ENCODE measurements at places on chromosomes 2 and 18. TPM values are rescaled to one million over a fixed set of nuclear protein-coding genes. Genes with fewer than 3 reads are reported as not detected.

GRCh38 chr18:31776093-31776492 lies 15.4 kb upstream of the SLC25A52 start:
- DNase-seq, result no peak
- no peak overlapping the region for H3K27ac ChIP-seq
- peaks cover 8% of the 10 kb centered on the region for H3K4me1 ChIP-seq
- no peaks in the 10 kb centered on the region for H3K27me3 ChIP-seq
- no peak overlapping the region for H3K4me3 ChIP-seq

DNA sequence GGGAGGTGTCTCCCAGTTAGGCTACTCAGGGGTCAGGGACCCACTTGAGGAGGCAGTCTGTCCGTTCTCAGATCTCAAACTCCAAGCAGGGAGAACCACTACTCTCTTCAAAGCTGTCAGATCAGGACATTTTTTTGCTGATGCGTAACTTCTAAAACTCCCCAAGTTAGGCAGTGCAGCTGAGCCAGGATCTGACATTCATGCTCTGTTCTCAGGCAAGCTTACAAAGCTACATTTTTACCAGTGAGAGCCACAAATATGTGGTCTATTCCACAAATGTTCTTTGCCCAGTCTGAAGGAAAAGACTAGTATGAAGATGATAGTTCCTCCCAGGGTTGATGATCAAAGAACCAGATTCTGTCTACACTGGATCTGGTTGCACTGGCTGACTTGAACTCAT lies 184.1 kb downstream of the MTCL1 start:
- no peaks in the 10 kb centered on the region for H3K36me3 ChIP-seq
- no peak overlapping the region for H3K4me3 ChIP-seq
- no peaks in the 10 kb centered on the region for H3K4me1 ChIP-seq
- H3K27ac ChIP-seq, result no peak overlapping the region

DNA sequence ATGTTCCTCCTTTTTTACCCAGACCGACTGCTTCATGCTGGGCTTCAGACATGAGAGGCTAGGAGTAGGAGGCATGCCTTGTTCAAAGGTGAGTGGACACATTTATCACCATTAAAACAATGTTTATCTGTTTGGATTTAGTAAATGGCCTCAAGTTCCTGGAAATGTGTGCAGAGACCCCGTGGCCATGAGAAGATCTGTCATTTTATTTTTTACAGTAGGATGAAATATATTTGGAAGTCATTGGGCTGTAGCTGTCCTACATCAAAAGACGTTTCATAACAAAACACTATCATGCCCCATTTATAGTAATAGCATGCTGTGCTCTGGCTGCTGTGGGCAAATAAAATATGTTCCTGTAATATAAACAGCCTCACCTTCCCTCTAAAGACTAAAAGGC lies 403.9 kb upstream of the TNP1 start:
- no peak for DNase-seq
- H3K36me3 ChIP-seq, result no peaks in the 10 kb centered on the region
- H3K4me1 ChIP-seq, result no peaks in the 10 kb centered on the region
- no peaks in the 10 kb centered on the region for H3K27me3 ChIP-seq
- H3K27ac ChIP-seq, result no peak overlapping the region

GRCh38 chr2:113857464-113857863 lies 32.4 kb upstream of the ACTR3 start:
- H3K27me3 ChIP-seq, result no peaks in the 10 kb centered on the region
- no peak overlapping the region for H3K4me3 ChIP-seq
- H3K4me1 ChIP-seq, result no peaks in the 10 kb centered on the region
- no peak overlapping the region for H3K27ac ChIP-seq

C1GALT1C1L gene
- not detected for total RNA-seq

MTERF4 gene
- total RNA-seq, result 19.7 TPM

DNA sequence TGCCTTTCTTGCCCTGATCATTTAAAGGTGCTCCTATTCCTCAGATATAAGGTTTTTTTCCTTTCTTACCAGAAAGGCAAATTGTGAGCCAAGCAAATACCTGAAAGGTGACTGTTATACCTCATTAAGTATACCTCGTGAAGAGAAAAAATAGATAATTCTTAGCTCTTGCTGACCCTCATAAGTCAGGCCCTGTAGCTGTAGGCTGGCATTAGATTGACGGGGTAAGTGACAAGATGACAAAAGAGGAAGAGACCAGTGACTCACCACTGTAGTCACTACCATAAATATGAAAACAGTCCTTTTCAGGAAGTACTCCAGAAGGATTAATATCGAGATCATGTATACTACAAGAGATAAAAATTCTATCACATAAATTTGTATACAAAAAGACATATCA lies 104.6 kb downstream of the PTPN4 start:
- H3K36me3 ChIP-seq, result no peaks in the 10 kb centered on the region
- no peak overlapping the region for H3K27ac ChIP-seq
- H3K4me3 ChIP-seq, result no peak overlapping the region
- no peak for DNase-seq
- no peaks in the 10 kb centered on the region for H3K4me1 ChIP-seq

RFX8 gene
- not detected for total RNA-seq

DNA sequence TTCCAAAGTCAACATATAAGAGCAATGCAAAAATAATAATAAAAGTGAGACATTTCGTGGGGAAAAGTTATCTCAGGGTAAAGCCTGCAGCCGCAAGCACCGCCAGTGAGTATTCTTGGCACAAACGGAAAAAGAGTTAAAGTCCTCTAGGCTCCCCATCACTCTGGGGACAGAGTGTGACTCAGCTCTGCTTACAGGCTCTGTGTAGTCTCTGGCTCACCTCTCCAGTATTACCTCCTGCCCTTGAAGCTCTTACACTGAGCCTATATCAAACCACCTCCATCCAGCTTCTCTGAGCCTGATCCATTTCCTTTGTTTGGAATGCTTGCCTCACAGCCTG lies 55.5 kb downstream of the MTHFD2 start:
- H3K27ac ChIP-seq, result no peak overlapping the region
- DNase-seq, result peak; percentile 1
- H3K4me1 ChIP-seq, result no peaks in the 10 kb centered on the region
- H3K36me3 ChIP-seq, result no peaks in the 10 kb centered on the region
- no peak overlapping the region for H3K4me3 ChIP-seq

DNA sequence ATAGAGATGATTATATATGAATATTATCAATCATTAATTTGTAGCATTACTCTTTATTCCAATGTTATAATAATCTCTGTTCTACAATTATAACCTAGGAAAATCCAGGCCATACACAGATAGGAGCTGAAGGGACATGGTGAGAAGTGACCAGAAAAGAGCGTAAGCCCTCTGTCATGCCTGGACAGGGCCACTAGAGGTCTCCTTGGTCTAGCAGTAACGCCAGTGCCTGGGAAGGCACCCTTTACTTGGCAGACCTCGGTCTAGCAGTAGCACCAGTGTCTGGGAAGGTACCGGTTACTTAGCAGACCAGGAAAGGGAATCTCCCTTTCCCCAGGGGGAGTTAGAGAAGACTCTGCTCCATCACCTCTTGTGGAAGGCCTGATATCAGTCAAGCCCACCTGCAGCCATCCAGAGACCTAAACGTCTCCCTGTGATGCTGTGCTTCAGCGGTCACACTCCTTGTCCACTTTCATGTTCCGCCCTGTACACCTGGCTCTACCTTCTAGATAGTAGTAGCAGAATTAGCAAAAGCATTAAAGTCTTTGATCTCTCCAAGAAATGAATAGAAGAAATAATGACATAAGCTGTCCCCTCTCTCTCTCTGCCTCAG lies 447.5 kb upstream of the FSIP2 start:
- H3K27ac ChIP-seq, result no peak overlapping the region
- H3K4me1 ChIP-seq, result no peaks in the 10 kb centered on the region
- no peaks in the 10 kb centered on the region for H3K36me3 ChIP-seq
- DNase-seq, result peak; percentile 51
- H3K4me3 ChIP-seq, result no peak overlapping the region

DNA sequence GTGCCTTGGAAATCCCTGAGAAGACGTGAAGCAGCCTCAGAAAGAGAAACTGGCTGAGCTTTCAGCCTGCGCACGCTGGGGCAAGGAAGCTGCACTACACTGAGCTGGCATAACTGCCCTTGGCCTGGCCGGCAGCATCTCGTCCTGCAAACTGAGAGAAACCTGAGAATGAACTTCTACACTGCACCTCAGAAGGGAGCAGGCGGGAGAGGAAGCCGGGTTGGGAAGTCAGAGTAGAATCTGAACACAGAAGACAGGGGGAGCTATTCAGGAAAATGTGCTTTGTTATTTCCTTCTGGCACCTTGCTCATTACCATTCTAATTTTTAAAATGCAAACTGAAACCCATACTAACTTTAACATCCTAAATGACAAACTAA lies 70.9 kb downstream of the ZEB2 start:
- H3K27ac ChIP-seq, result peak overlapping the region; percentile 3
- no peak for DNase-seq
- no peak overlapping the region for H3K4me3 ChIP-seq
- H3K4me1 ChIP-seq, result no peaks in the 10 kb centered on the region

DNA sequence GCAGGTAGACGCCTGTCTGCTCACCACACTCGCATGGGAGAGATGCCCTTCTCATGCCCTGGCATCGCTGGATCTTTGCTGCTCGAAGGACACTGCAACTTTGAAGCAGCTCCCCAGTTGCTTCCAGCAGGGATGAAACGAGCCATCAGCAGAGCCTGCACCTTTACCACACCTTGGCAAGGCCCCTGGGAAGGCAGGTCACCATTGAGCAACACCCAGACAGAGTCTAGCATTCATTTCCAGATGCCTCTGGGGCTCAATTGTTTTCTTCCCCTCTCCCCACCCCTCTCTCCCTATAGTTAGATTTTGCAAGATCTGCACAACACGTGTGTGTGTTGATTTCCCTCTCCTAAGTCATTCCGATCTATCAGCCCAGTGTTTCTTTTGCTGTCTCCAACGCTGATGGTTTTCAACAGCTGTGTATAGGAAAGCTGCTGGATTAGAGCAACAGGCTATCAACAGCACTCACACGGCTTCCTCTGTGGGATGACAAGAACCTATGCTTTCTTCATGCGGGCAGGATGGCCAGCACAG lies 25.6 kb upstream of the INHBB start:
- no peaks in the 10 kb centered on the region for H3K27me3 ChIP-seq
- DNase-seq, result no peak
- no peak overlapping the region for H3K27ac ChIP-seq
- H3K36me3 ChIP-seq, result no peaks in the 10 kb centered on the region
- H3K4me3 ChIP-seq, result no peak overlapping the region

- no peak overlapping the region for H3K4me3 ChIP-seq
- H3K27me3 ChIP-seq, result no peaks in the 10 kb centered on the region
- H3K36me3 ChIP-seq, result no peaks in the 10 kb centered on the region
- H3K4me1 ChIP-seq, result no peaks in the 10 kb centered on the region
- no peak for DNase-seq
- no peak overlapping the region for H3K27ac ChIP-seq
These were observed 187.1 kb downstream of the ACTR3 start for GRCh38 chr2:114076961-114077360.

- H3K27ac ChIP-seq, result no peak overlapping the region
- H3K27me3 ChIP-seq, result no peaks in the 10 kb centered on the region
- no peak for DNase-seq
- H3K4me3 ChIP-seq, result no peak overlapping the region
These were observed 12.2 kb upstream of the BOD1L2 start for GRCh38 chr18:57134618-57135135.

DNA sequence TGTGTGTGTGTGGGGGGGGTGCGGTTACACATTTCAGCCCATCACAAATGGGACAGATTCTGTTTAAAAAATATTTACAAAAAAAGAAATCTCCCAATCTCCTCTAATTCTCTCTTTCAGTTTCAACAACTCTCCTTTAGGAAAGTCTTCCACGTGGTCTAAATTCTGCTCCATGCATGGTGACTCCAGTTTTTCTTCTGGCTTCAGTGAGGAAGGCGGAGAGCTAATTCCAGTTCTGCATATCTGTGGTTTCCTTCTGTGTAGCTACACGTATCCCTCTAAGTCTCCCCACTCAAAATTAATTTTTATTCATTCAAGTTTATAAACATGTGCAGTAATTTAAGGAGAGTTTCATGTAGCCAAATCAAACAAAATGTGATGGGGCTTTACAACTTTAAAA lies 111.6 kb downstream of the SLC4A3 start:
- DNase-seq, result no peak

- H3K27ac ChIP-seq, result no peak overlapping the region
- H3K4me1 ChIP-seq, result no peaks in the 10 kb centered on the region
- H3K4me3 ChIP-seq, result no peak overlapping the region
These were observed 239.0 kb upstream of the APCDD1 start for GRCh38 chr18:10215446-10215845.

GPR17 gene
- total RNA-seq, result not detected

GRCh38 chr2:17413036-17413435 lies 105.2 kb downstream of the RAD51AP2 start:
- H3K27me3 ChIP-seq, result no peaks in the 10 kb centered on the region
- no peak for DNase-seq
- no peaks in the 10 kb centered on the region for H3K36me3 ChIP-seq
- no peaks in the 10 kb centered on the region for H3K4me1 ChIP-seq
- H3K27ac ChIP-seq, result no peak overlapping the region

DNA sequence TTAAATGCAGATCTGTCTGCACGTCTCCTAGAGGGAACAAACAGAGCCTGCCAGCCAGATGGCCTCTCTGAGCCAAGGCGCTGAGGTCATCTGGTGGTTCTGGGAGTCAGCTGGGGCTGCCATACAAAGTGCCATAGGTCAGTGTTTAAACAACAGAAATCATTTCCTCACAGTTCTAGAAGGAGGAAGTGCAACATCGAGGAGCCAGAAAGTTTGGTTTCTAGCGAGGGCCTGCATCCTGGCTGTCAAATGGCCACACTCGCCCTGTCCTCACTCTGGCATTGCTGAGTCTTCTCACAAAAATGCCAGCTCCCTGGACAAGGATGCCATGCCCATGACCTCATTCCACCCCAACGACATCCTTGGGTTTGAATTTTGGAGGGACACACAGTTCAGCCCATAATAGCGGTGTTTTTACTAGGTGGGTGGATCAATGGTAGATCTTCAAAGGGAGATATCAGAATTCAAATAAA lies 59.6 kb downstream of the MYT1L start:
- no peak overlapping the region for H3K27ac ChIP-seq
- H3K4me3 ChIP-seq, result no peak overlapping the region
- no peaks in the 10 kb centered on the region for H3K36me3 ChIP-seq
- no peaks in the 10 kb centered on the region for H3K4me1 ChIP-seq

DNA sequence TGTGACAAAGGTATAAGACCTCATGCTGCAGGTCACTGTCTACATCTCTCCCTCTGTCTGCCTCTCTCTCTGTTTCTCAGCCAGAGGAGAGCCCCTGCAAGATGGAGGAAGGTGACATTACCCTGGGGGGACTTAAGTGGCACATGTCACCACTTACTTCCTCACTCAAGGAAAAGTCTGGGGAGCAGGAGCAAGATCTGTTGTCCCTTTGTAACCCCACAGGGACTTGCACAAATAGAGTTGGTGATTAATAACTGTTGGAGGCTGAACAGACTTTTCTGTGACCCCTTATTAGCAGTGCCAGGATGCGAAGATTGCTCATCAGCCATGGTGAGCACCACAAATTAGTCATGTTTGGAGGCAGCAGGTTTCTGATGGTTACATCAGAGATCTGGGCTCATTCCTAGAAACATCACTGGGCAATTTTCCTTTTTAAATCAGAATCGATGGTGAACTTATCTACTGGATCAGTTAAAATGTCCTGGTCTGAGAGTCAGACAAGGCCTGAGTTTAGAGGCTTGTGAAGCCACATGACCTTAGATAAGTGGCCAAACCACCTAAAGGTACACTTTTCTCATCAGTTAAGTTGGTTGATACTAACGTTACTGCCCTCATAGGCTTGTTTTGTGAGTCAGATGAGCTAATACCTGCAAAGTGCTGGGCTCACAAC lies 81.2 kb upstream of the LTBP1 start:
- H3K4me3 ChIP-seq, result no peak overlapping the region
- no peaks in the 10 kb centered on the region for H3K36me3 ChIP-seq
- DNase-seq, result no peak
- no peaks in the 10 kb centered on the region for H3K4me1 ChIP-seq

- no peaks in the 10 kb centered on the region for H3K36me3 ChIP-seq
- H3K4me3 ChIP-seq, result no peak overlapping the region
- DNase-seq, result no peak
- H3K27me3 ChIP-seq, result no peaks in the 10 kb centered on the region
- no peaks in the 10 kb centered on the region for H3K4me1 ChIP-seq
These were observed 123.6 kb downstream of the TWIST2 start for GRCh38 chr2:238971318-238972145.

Measured in right lobe of liver (tissue), 6 donors.